ENCODE measurements at places on chromosomes 7 and 10.

- DNase-seq: no peak
These were observed 264.2 kb upstream of the SLC26A5 start for GRCh38 chr7:103710247-103710646.

DNA sequence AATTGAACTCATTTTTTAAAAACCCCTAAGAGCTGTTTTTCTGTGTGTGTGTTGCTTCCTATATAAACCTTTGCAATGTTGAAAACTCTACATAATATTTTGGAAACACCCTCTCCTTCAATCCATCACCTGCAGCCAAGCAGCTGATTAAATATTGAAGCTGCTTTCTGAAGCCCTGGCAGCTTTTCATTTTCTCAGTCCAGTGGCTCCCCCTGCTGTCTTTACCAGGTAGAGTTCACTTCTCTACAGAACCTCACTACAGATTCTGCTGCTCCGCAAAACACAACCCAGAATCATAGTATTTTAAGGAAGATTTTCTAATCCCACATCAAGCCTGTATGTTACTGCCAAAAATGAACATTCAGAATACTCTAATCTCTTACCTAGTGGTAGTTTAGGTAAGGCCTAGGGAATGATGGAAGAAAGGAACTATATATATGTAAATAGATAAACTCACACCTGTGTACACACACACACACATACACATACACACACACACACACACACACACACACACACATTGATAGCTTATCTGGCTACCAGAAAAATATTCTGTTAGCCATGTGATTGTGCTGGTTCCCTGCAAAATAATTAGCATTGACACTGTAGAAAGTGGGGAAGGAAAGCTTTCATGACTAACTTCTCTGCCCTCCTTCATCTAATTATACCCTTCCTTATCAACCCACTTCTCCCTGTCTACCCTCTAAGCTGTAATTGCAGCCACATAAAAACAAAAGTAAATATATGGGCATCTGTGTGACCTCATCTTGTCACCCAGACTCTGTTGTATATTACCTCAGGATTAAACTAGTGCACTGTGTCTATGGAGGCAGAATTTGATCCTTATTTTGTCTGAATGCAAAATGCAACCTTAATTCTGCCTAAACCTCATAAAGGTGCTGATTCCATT is 229.5 kb upstream of the FZD1 start:
- peak; percentile 19 for DNase-seq

DNA sequence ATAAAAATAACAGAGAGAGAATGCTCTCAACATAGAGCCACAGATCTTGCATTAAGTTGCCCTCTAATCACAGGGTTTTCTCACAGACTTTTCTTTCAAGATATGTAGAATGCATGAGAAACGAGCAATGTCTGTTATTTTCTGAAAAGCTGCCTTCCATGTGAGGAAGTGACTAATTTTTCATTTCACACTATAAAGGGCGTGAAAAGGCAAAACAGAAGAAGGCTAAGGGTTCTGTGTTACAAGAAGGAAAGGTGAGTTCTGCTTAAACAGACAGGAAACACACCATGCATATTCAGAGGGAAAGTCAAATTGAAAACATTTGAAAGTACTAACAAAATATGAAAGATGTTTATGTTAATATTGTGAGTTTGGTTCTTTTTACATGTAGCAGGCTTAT is 189.2 kb downstream of the SEMA3D start:
- no peak for DNase-seq

DNA sequence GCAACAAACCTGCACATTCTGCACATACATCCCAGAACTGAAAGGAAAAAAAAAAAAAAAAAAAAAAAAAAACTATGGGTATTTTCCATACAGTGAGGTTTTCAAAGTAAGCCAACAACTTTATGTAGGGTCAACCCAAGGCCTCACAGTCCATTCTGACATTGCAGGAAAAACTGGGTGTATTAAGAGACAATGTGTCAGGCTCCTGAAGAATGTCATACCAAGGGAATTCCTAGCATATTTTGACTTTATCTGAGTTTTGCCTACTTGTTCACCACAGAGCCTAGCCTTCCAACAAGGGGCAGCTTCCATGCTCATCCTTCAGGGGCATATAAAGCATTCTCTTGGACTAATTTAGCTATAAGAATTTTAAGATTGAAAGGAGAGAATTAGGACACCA is 368.9 kb downstream of the PLXDC2 start:
- no peak for DNase-seq

DNA sequence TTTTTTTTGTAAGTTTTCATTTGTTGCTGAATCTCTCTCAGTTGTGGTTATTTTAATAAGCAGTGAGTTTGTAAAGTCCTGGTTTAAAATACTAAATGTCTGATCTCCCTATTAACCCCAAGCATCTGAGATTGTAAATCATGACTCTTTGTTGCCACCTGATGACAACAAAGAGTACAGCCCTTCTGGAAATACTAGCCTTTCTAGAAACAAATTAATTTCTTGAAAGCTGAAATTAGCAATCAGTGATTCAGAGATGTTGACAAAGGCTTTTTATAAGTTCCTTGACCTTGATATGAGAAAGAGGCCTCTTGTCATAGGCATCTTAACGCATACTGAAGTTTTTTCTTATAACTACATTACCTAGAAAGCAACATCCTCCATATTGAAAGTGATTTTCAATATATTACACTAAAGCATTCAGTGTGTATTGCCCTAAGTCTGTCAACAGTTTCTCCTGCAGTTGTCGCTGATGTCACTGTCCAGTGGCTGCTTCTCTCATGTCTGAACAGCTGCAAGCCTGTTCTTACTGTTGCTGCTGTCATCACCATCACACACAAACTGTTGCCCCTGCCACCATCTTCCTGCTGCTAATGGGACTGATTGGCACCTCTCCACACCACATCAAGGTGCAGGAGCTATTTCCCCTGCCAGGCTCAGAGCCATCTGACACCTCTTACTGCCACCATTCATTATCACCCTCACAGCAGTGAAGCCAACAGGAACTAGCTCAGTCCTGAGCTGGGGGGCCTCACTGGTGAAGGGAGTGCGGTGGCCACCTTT is 95.1 kb upstream of the LRGUK start:
- no peak for DNase-seq

- DNase-seq: no peak
These were observed 111.7 kb upstream of the COBL start for GRCh38 chr7:51428217-51428887.

DNA sequence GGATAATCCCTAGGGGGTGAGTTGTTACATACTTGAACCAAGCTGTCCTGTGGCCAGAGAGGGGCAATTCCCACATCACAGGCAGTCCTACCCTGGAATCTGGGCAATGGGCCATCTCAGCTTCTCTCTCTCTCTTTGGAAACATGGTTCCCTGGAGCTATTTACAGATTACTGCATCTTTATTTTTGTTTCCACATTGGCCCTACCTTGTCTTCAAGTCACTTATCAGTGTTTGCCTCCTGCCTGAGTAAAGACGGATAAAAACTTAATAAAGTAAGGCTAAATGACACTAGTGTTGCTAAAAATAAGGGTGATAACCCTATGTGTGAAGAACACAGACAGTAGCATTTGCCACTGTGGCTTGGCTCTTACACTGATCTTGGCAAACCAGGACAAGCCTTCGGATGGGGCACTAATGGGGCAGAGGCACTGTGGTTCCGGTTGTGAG is 228.2 kb downstream of the GFRA1 start:
- DNase-seq: no peak
